ENCODE measurements at places on chromosomes 3 and 15.
A peak's percentile ranks its signal among the peaks of the same experiment; 100 is the strongest.

DNA sequence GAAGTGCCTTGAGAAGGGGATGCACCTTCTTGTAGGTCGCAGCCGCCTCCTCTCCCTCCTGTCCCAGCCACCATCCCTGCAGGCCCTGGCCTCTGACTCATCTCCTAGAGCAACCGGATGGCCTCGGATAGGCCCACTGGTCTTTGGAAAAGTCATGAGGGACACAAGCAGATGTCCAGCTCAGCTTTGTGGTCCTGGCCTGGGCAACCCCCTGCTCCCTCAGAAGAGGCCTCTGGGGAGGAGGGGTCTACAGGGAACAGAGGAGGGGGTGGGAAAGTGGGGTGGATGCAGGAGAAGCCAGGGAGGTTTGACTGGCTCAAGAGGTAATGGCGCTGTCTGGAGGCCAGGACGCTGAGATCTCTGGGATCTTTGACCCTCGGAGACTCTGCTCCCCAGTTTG lies 259.2 kb upstream of the TLE3 start:
- DNase-seq, result no peak

GRCh38 chr15:61653110-61653509 lies 407.1 kb downstream of the VPS13C start:
- no peak for DNase-seq

DNA sequence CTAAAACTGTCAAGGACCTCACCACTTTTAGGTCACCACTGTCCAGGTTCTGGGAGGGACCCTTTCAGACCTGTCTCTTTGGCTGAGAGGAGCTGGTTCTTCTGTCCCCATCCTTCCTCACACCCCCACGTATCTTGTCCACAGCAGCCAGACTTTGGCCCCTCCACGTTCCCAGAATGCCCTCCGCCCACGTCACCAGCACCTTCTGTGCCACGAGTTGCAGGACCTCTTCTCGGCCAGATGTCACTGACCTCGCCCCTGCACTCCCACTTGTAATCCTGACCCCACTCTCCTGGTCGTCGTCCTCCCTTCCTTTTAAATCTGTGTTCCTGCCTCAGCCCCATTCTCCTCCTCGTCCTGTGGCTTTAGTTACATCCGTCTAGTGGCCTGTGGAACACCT lies 22.6 kb upstream of the SEC13 start:
- DNase-seq, result no peak

GRCh38 chr3:148681080-148681479 lies 16.6 kb upstream of the AGTR1 start:
- no peak for DNase-seq

DNA sequence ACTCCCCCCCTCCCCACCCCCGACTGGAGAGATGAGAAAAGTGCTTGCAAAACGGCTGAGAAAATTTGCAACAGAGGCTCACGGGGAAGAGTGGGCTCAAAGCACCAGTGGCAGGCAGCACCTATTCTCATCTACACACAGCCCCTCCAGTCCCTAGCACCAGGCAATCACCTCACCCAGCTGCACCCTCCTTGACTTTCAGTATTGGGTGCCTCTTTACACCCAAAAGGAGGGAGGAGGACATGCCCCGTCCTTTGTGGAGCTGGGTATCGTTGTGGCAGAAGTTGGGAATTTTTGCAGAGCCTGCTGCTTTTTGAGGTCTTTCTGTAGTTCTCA lies 182.8 kb upstream of the TOPAZ1 start:
- DNase-seq, result no peak

DNA sequence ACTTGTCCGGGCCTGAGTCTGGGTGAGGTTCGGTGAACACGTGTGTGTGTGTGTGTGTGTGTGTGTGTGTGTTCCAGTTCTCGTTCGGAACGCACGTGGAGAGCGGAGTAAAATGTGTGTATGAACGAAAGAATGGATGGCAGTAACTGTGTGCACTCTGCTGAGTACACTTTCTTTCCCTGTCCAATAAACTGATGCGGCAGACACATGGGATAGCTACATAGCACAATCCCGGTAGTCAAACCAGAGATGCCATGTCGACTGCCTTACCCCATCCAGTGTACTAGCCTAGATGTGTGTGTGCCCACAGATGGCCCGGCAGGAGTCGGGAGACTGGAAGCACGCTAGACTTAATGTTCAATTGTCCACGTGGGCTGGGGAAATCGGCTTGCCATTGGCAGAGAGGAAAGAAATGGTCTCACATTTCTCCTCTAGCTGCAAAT lies 507 bp upstream of the GOLIM4 start:
- peak; percentile 89 for DNase-seq

- DNase-seq, result no peak
These were observed 111.0 kb upstream of the TRPM1 start for GRCh38 chr15:31212326-31213080.

DNA sequence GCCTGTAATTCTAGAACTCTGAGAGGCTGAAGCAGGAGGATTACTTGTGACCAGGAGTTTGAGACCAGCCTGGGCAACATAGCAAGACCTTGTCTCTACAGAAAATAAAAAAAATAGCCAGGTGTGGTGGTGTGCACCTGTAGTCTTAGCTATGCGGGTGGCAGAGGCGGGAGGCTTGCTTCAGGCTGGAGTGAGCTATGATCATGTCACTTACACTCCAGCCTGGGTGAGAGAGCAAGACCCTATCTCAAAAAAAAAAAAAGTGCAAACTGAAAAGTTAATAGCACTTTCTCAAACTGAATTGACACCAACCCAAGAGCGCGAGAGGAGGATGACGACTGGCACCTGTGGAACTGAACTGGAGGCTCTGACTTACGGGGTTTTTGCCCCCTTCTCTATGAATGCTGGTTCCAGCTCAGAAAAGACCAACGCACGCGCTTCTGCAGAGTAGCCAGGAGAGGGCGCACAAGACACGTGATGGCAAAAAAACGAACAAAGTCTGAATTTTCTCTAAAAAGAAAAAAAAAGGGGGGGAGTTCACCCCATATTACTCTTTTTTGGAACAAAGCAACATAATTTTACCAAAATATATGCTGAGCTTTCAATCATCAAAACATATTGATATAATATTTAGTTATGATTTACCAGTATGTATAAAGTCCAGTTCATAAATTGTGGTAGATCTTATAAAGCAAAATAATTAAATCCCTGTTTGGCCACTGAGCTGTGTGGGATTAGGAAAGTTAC lies 23.7 kb downstream of the CFAP92 start:
- peak; percentile 36 for DNase-seq

DNA sequence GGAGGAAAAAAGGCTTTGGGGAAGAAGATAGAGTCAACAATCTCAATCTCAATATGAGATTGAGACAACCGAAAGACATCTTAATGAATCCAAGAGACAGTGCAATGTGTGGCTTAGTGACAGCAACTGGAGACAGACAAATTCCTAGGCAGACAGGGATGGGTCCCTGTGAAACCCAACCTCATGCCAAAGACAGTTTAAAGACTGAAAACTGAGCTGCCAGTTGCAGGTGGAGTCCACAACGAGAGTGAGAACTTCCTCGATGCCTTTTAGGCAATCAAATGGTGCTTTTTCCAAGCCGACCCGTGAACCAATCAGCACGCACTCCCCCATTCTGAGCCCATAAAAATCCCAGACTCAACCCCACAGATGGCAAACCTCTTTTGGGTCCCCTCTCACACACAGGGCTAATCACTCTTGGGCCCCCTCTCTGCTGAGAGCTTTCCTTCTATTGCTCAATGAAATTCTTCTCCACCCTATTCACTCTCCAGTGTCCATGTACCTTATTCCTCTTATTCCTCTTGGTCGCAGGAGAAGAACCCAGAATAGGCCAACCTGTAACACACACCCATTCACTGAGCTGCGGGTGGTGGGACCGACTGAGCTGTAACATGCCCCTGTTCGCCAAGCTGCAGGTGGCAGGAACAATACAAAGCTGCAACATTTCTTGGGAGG lies 34.8 kb downstream of the ZMAT3 start:
- DNase-seq, result no peak

DNA sequence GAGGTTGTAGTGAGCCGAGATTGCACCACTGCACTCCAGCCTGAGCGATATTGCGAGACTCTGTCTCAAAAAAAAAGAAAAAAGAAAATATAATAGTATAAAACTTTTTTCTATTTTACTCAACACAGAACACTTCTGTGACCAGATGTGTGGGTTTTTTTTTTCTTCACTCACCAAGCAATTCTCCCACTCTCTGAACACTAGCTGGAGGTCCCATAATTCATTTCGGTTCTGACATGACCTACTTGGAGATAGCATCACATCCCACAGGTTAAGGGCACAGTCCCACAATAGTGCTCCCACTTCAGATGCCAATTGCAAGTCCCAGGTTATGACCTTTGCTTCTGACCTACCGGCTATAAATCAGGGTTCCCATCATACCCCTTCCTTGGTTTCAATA lies 35.0 kb downstream of the KAT2B start:
- DNase-seq, result no peak

- peak; percentile 43 for DNase-seq
These were observed 18.6 kb upstream of the FSTL1 start for GRCh38 chr3:120469440-120469839.

GRCh38 chr15:65411465-65412071 lies 11.2 kb downstream of the IGDCC4 start:
- peak; percentile 84 for DNase-seq

DNA sequence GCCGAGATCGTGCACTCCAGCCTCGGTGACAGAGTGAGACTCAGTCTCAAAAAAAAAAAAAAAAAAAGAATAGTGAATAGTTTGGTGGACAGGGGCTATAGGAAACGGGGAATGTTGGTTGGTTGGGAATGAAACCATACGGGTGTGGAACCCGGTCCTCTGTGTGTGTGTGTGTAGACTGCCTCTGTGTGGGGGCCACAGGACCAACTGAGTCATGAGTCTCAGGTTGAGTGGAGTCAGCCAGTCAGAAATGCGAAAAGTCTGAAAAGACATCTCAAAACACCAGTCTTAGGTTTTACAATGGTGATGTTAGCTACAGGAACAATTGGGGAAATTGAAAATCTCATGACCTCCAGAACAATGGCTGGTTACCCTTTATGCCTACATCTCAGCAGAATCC lies 44.5 kb downstream of the ZDHHC19 start:
- DNase-seq, result no peak

GRCh38 chr15:69723404-69724096 lies 270.9 kb downstream of the RPLP1 start:
- no peak for DNase-seq

GRCh38 chr3:159429702-159430101 lies 558.9 kb upstream of the IL12A start:
- DNase-seq, result no peak

- no peak for DNase-seq
These were observed 12.4 kb downstream of the OTOL1 start for GRCh38 chr3:161508852-161509477.

DNA sequence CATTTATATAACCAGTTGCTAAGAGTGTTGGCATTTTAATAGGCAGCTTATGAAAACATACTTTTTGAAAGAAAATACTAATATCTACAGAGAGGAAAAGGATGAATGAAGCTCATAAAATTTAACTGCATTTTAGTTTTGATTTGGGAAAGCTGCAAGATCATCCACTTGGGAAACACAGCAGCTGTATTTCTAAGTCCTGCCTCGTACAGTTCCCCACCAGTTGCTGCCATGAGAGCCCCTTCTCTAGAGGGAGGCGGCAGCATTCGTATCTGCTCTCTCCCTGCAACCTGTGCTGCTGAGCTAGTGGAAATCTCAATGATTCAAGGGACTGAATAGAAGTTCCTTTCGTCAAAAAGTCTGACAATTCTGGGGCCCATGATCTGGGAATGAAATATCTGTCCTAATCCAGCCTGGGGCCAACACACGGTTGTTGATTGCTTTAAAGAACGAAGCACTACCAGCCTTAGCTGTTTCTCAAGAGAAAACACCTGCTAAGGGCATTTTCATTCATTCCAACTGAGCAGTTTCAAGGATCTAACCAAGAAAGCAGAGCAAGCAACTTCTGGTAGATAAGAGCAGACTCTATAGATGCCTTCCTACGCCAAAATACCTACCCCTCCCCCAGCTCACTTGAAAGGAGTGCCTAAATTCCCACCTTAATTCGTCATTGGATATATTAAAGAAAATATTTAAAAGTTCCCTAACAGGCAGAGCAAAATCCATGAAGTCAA lies 223.7 kb downstream of the MAGI1 start:
- DNase-seq, result no peak

DNA sequence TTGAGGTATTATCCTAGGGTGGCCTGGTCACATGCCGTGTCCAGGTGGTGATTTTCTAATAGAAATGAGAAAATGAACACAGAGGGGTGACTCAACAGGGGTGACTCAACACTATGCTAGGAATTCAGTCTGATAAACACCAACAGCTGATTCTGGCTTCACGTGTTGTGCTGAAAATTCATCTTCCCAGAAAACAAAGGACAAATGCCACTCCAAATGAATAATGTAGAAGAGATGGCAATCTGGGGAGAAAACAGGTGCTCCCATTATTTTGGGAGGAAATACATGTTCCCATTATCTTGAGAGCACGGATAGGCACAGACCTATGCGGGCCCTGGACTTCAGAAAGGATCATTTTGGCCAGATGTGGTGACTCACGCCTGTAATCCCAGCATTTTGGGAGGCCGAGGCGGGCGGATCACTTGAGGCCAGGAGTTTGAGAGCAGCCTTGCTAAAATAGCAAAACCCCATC lies 101.2 kb upstream of the MEX3B start:
- peak; percentile 72 for DNase-seq

- DNase-seq, result no peak
These were observed 58.1 kb downstream of the TGFBR2 start for GRCh38 chr3:30664459-30664858.

All from ACHN (cell line).